ENCODE measurements at places on chromosomes 4 and X. TPM values are rescaled to one million over a fixed set of nuclear protein-coding genes. Genes with fewer than 3 reads are reported as not detected.

GRIPAP1 gene
- 47.4 TPM for total RNA-seq

ARMCX5 gene
- total RNA-seq, result 9.8 TPM

DCAF4L1 gene
- under 0.01 TPM for total RNA-seq

P2RY10 gene
- total RNA-seq, result not detected

PCDH18 gene
- total RNA-seq, result 52.5 TPM

SCLT1 gene
- total RNA-seq, result 18.6 TPM

PPBP gene
- total RNA-seq, result 1.7 TPM

All from tibial nerve (tissue), 4 donors.